Kidney epithelial cell (primary cell): ENCODE measurements at places on chromosomes 6 and 20. TPM values are rescaled to one million over a fixed set of nuclear protein-coding genes. Genes with fewer than 3 reads are reported as not detected.
A peak's percentile ranks its signal among the peaks of the same experiment; 100 is the strongest.

DNA sequence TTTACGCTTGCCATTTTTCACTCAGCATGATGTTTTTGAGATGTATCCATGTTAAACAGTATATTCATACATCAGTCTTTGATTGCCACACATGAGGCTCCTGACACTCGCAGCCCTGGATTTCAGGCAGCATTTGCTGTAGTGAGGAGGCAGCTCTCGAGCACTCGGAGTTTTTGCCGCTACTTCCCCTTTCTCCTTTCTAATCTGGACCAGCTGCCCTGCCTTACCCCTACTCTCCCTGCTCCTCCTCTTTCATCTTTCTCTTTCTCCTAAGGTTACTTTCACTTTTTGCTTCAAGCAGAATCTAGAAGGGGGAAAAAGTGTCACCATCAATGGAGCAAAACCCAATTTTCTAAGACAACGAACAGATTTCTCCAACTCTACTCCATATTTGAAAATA lies 5.9 kb upstream of the CST3 start:
- DNase-seq: no peak

GRCh38 chr6:106872049-106872448 lies 102.5 kb downstream of the CD24 start:
- DNase-seq: peak; percentile 31

The PTCRA gene
- not detected in 2 replicates for total RNA-seq

GRCh38 chr6:39102821-39103136 lies 12.2 kb downstream of the SAYSD1 start:
- DNase-seq: no peak

The BPHL gene
- 26.6 and 29.1 TPM in 2 replicates for total RNA-seq

- DNase-seq: no peak
Observed at GRCh38 chr6:3926150-3926482, 76.9 kb downstream of the FAM50B start.

GRCh38 chr6:122449069-122449468 lies 22.5 kb downstream of the SERINC1 start:
- no peak for DNase-seq

GRCh38 chr20:25042531-25043498 lies 15.1 kb downstream of the ACSS1 start:
- DNase-seq: no peak

GRCh38 chr6:13327691-13328075 lies 654 bp downstream of the TBC1D7 start:
- DNase-seq: no peak

GRCh38 chr6:75893776-75894152 lies 144.7 kb downstream of the MYO6 start:
- DNase-seq: no peak

DNA sequence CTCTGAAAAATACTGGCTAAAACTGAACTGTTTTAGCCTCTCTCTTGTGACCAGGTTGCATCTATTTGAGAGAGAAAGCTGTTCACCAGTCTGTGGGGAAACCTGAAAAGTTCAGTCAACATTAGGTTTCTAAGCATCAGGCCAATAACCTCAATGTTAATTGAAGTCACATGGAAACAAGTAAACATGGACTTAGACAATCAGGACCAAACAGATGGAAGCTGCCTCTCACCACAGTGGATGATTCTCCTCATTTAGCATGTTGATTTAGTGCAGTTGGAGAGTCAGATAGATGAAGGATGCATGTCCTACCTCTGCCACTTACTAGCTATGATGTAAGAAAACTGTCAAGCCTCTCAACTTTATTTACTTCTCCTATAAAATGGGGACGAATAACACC lies 18.2 kb downstream of the SCGN start:
- no peak for DNase-seq

DNA sequence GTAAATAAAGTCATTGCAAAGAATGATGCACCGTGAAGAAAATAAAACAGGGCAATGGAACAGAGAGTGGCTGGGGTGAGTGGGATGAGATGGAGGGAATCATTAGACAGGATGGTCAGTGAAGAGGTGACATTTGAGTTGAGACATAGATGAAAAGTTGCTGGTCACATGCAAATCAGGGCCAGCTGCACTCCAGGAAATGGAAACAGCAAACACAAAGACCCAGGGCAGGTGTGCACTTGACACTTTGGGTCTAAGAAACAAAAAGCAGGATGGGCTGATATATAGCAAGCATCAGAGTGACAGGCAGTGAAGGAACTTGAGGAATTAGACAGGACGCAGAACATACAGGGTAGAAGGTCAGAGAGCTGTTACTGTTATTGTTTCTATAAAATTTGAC lies 171.5 kb upstream of the RIPOR2 start:
- DNase-seq: no peak

GRCh38 chr20:5870568-5870981 lies 79.8 kb downstream of the TRMT6 start:
- no peak for DNase-seq

DNA sequence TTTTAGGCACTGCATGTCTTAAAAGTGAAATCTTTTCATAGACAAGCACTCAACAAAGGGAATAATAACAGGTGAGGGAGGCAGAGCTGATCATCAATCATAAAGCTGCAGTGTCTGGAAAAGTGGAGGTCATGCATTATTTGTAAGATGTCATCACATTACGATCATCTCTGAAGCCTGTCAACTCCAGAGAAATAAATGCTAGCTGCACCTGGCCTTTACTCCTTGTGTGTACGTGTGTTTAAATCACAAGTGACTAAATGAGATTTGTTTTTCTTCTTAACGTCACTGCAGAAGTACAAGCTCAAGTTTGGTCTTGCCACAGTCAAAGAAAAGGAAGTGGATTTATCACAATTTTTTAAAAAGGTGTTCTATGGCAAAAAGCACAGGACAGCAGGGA lies 275.5 kb upstream of the SGK1 start:
- DNase-seq: no peak

DNA sequence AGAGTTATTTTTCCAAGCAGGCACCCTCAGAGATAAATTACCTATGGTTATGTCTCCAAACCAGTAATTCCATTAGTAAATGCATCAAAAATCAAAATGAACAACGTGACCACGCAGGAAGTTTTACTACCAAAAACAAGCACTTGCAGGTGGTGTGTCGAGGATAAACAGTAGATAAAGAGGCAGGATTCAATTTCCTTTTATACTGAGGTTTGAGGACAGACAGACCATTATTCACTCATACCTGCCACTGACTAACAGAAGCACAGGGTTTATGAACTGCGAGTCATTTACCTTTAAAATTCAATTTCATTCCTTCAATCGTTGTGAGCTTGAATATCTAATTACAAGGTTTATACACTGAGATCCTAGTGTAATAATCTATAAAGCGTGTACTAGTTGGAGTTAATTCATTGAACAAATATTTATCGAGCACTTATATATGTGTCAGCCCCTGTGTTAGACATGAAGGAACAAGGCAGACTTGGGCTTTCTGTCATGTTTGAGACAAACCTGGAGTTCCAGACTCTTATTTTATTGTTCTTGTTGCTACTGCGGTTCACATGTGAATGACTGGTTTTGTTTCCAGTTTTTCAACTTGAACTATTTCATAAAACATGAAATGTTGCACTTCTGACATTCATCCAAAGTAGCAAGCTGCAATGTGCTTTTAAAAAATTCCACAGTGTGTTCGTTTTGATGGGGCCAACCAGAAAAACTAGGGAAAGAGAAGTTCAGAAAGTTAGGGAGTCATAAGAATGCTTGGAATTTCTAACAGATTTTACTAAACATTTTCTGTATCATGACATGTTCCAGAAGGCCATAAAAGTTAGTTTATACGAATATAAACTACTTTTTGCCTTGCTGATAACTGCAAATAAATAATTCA lies 205.6 kb downstream of the UST start:
- no peak for DNase-seq

The RNGTT gene
- 14.4 and 17.6 TPM in 2 replicates for total RNA-seq

The PTCHD4 gene
- 3.0 and 3.4 TPM in 2 replicates for total RNA-seq

DNA sequence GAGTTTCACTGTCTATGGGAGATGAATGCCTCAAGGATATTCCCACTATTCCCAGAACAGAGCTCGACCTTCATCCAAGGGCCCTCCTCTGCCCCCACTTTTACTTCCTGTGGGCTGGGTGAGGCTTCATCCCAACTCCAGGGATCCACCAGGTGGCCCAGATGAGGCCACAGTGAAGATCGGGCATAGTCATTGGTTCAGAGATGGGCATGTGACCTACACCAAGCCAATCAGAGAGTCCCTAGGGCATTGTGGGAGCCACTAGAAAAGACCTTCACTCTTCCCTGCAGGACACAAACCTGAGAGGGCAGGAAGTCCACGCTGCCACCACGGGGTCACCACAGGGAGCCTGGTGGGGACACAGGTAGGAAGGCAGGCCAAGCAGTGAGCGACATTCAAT lies 72.9 kb upstream of the SLC22A16 start:
- no peak for DNase-seq

- DNase-seq: no peak
Observed at GRCh38 chr6:14787250-14787649, 458.6 kb upstream of the JARID2 start.

The GPLD1 gene
- 1.8 and 3.0 TPM in 2 replicates for total RNA-seq

The SGK2 gene
- total RNA-seq: 0.54 and 1.2 TPM in 2 replicates

- DNase-seq: no peak
Observed at GRCh38 chr20:43096931-43097260, 92.8 kb downstream of the PTPRT start.

DNA sequence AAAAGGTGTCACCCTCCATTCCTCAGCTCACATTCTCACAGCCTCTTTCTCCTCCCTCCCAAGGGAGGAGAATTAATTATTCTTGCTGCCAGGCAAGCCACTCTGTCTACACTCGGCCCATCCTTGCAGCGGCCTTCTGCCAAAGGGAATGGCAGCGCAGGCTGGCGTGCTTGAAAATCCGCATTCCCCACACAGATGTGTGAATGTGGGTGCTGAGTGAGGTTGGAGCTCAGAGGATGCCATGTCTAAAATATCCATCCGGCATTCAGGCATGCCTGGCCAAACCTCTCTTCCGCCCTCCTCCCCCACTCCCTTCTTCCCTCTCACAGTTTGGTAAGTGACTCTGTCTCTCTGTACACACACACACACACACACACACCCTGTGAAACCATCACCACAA lies 27.7 kb downstream of the PNPLA1 start:
- DNase-seq: no peak

GRCh38 chr6:21999012-21999528 lies 297.8 kb downstream of the PRL start:
- DNase-seq: peak; percentile 44

The ERVFRD-1 gene
- total RNA-seq: not detected in 2 replicates

- DNase-seq: no peak
Observed at GRCh38 chr6:13280254-13280653, 48.1 kb downstream of the TBC1D7 start.

The CCN6 gene
- total RNA-seq: 1.0 and 1.5 TPM in 2 replicates

The RAE1 gene
- 42.9 and 53.8 TPM in 2 replicates for total RNA-seq

- DNase-seq: no peak
Observed at GRCh38 chr20:63351811-63352591, 9.1 kb downstream of the CHRNA4 start.

DNA sequence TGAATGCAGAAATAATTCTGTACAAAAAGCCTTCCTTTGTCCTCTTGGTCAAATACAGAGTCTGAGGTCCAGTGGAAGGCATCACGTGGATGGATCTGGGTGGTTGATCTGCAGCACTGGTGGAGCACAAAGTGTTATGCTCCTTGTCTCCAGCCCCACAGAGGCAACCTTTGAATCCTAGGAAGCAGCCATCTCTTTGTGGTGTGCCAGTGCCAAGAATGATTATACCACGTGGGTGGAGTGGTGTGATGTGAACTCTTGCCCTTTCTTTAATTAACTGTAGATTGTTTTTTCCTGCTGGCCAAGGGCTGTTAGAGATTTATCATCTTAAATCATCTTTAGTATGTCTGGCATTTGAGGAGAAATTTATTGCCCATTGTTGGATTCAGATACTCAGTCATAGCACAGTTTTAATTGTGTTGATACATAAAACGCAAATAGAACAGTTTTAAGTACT lies 31.1 kb downstream of the NCOA7 start:
- no peak for DNase-seq

The CNBD2 gene
- total RNA-seq: 3.3 and 5.6 TPM in 2 replicates

The ANGPT4 gene
- total RNA-seq: not detected in 2 replicates

DNA sequence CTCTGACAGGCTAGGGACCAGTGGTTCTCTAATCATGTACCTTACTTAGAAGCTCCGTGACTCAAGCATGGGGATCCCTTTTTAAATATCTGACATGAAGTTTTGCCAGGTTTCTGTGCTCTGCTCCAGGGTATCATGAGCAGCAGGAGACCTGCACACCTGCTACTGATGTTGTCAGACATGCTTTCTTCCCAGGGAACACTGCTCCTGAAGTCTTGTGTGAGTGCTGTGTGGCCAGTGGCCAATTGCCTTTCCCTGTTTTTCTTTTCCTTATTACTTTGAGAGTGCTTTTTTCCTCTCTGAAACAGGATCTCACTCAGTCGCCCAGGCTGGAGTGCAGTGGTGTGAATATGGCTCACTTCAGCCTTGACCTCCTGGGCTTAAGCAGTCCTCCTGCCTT lies 26.4 kb downstream of the SLX4IP start:
- no peak for DNase-seq

The EFCAB8 gene
- total RNA-seq: not detected in 2 replicates

The FAM162B gene
- total RNA-seq: 0.14 and 0.25 TPM in 2 replicates

- no peak for DNase-seq
Observed at GRCh38 chr20:1061484-1062221, 56.7 kb upstream of the PSMF1 start.

DNA sequence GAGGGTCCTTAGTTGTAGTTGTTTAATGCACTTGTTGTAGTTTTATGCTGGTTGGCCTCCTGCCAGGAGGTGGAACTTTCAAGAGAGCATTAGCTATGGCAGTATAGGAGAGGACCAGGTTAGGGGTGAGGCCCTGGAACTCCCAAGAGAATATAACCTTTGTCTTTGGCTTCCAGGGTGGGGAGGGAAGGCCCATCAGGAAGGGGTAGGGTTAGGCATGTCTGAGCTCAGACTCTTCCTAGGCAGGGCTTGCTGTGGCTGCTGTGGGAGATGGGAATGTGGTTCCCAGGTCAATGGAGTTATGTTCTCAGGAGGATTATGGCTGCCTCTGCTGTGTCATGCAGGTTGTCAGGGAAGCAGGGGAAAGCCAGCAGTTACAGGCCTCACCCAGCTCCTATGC lies 20.0 kb upstream of the GABRR1 start:
- no peak for DNase-seq

DNA sequence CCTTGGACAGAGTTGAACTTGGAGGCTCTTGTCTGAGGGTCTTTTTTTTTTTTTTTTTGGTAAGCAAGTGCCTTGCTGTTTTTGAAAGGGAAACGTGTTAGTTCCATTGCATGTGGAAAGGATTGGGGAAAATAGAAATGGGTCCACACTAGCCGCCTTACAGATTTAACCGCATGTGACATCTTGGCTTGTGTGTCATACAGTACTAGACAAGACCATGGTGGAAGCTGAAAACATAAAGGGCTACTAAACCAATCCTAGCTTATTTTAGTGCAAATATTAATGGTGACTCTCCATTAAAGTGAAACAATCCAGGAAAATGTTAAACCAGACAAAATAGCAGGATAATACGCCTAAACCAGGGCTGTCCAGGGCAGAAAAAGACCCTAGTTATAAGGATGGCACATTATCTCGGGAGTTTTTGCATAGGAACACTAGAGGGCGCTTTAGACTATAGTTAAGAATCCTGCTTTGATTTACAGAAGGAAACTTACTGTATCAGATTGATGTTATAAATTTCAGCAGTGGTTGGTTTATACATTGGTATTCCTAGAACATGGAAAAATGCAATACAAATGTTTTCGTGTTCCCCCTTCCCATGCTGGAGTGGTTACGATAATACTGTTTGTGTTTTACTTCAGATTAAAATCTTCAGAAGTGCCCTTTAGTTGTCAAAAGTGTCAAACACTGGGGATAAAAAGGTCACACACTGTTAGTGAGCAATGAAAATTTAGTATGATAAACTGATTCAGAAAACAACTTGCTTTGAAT lies 59.8 kb upstream of the DEK start:
- DNase-seq: no peak
